ENCODE measurements at places on chromosomes 6 and 20.

DNA sequence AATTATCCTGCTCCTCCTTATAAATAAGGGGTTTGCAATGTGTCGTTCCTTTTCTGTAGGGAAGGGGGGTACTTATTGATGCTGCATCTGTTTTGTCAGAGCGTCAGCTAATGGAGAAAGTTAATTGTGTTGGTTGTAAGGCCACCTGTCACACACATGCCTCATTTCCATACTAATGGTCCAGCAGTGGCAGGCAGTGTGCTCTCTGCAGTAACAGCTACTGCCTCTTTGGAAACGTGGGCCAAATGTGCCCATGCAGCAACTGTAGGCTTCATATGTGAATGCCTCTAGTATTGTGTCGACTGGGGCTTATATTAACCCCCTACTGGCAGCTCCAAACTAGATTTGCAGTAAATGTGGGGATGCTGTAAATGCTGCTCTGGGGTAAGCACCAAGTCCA, 56.3 kb upstream of the OLIG3 start:
- DNase-seq = no peak

- no peak for DNase-seq
Observed at GRCh38 chr6:77433888-77434287, 29.4 kb downstream of the HTR1B start.

GRCh38 chr6:53608396-53608795, 57.2 kb downstream of the KLHL31 start:
- DNase-seq = no peak

DNA sequence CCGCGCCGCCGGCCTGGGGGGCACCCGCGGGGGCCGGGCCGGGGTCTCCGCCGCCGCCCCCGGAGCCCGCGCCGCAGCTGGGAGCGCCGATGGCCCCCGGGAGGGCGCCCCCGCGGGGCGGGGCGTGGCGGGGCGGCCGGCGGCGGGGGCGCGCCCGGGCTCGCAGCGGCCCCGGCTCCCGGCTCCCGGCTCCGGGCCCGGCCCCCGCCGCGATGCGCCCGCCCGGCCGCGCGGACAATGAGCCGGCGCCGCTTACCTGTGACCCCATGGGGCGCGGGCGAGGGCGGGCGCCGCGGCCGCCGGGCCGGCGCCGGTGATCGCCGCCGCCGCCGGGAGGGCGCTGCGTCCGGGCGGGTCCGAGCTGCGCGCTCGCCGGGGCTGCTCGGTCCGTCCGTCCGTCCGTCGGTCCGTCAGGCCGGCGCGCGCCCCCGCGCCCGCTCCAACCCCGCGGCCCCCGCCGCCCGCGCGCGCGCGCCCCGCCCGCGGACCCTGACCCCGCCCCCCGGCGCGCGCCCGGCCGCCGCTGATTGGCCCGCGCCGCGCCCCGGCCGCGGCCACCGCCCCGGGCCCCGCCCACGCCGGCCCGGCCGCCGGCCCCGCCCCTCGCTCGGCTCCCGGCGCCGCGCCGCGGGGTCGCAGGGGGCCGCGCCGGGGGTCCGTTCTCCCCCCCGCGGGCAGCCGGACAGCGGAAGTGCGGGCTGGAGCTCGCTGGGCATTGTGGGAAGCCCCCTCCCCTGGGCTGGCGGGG, at the start of gene ZBTB46:
ZBTB46 (minus strand) TSS at position 424 of the 748 bp plus-strand sequence. CDS start 40,507 bp downstream, outside the sequence.
- no peak for DNase-seq

DNA sequence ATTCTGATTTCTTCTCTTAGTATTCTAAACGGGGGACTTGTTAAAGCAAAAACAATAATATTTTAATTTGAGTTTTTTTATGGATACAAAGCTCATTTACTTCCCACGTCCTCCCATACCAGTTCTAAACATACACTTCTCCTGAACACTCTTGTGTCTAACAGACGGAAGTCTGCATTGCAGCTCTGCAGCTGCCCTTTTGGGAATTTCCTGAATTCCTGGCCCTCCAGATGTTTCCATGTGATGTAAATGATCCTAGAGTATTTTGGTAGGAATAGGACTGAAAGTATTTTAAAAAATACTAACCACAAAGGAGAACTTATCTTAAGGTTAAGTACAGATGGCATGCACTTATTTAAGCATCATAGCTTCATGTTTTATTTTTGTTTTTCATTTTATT, 886.7 kb downstream of the TBC1D32 start:
- no peak for DNase-seq

DNA sequence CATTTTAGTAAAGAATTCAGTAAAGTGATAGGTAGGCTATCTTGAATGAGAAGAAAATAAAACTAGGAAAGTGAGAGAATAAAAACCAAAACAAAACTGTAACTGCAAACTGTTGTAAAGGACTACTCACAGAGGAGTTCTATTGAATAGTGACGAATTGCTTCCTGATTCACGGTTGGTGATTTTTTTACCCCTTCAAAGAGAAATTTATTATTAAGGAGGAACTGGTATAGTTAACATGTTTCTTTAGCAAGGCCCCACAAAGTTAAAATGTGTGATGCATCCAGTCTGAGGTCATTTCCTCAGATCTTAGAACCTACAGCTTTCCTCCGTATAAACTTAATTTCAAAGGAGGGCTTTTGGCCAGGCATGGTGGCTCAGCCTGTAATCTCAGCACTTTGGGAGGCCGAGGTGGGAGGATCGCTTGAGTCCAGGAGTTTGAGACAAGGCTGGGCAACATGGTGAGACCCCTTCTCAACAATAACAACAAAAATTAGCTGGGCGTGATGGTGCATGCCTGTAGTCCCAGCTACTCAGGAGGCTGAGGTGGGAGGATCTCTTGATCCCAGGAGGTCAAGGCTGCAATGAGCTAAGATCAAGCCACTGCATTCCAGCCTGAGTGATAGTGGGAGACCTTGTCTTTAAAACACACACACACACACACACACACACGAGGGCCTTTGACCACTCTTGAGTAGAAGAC, 8.3 kb downstream of the PRDM1 start:
- no peak for DNase-seq

- no peak for DNase-seq
Observed at GRCh38 chr20:32575805-32576204, 9.3 kb downstream of the NOL4L start.

GRCh38 chr6:155708100-155708499, 252.5 kb upstream of the NOX3 start:
- no peak for DNase-seq

DNA sequence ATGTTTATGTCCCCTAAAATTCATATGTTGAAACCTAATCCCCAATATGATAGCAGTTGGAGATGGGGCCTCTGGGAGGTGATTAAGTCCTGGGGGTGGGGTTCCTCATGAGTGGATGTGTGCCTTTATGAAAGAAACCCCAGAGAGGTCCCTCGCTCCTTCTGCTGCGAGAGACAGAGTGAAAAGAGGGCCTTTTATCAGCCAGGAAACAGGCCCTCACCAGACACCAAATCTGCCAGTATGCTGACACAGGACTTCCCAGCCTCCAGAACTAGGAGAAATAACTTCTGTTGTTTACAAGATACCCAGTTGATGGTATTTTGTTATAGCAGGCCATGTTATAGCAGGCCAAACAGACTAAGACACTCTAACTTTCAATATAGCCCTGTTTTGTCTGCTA, 100.9 kb upstream of the NFATC2 start:
- no peak for DNase-seq

DNA sequence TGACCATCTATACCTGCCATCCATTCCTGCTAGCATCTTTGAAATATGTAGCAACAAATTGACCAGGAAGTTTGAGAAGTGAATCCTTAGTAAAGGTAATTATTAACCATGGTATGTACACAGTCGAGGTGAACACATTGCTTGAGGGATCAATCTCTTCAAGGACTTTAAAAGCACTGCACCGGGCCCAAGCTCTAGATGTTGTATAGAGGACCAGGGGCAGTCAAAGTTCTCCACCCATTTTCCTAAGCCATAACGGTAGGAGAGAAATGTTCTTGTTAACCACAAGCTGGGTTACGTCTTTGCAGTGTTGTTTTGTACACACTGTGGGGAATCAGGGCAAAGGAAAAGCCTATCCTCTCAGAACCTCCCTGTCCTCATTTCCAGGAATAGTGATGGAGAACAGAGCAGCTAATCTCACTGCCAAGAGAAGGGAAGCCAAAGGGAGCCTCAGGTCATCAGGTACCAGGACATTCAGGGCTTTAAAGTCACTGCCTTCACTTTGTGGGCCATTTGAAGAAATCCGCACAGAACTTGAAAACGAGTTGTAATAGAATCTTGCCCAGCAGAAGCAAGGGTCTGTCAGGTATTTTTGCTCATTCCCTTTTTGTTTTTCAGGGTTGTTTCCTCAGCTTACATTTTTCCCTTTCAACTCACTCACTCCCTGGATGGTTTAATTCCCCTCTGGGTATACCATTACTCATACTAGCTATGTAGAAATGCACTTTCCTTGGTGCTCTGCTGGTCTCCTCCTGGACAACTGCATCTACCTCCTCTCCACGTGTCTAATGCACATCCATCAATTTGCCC, 5.3 kb upstream of the PM20D2 start:
- no peak for DNase-seq

DNA sequence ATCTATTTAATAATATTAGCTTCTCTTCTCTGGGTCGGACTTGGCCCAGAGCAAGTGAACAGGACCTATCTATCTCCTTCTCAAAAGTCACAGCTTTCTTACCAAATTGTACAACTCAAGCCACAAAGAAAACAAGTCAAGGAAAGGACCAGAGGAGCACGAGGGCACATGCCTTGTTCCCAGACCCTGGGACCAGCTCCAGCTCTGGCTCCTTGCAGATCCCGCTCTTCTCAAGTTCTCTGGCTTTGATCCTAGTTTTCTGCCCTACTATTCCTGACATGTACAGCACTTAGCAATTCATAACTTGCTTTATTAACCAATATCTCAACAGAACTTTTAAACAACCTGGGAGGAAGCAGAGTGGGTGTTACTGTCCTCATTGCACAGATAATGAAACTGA, 185.9 kb downstream of the ESR1 start:
- DNase-seq = no peak

- no peak for DNase-seq
Observed at GRCh38 chr6:77548662-77549366, 85.5 kb upstream of the HTR1B start.
